Activated CD8-positive, alpha-beta T cell treated with anti-CD3 and anti-CD28 coated beads, Interleukin-2, amount 10 ng/mL, durations not matched to agents 7 days and 5 days (primary cell): ENCODE measurements at places on chromosomes 3 and 15. TPM values are rescaled to one million over a fixed set of nuclear protein-coding genes. Genes with fewer than 3 reads are reported as not detected.

The ACSBG1 gene
- 0.81 TPM for total RNA-seq

The CD86 gene
- 0.95 TPM for total RNA-seq

The PAK6 gene
- total RNA-seq, result 1.4 TPM

The CCNDBP1 gene
- total RNA-seq, result 58.0 TPM

The DPPA2 gene
- not detected for total RNA-seq

The COMMD2 gene
- total RNA-seq, result 35.1 TPM

The SRP14 gene
- total RNA-seq, result 178 TPM

The CLDN11 gene
- not detected for total RNA-seq

The CHRD gene
- not detected for total RNA-seq

The PARP9 gene
- total RNA-seq, result 118 TPM

The PRSS50 gene
- total RNA-seq, result not detected

The PATL2 gene
- total RNA-seq, result 29.6 TPM

The BTLA gene
- 22.3 TPM for total RNA-seq

The SOX14 gene
- not detected for total RNA-seq

The SRGAP3 gene
- 5.9 TPM for total RNA-seq

The PCYT1A gene
- total RNA-seq, result 53.2 TPM

The TTLL13 gene
- not detected for total RNA-seq

The CCR3 gene
- 0.37 TPM for total RNA-seq

The CAND2 gene
- 0.31 TPM for total RNA-seq

The ENTPD3 gene
- not detected for total RNA-seq

The LMAN1L gene
- total RNA-seq, result 0.47 TPM

The ETFA gene
- 108 TPM for total RNA-seq

The GOLGA8O gene
- total RNA-seq, result 20.0 TPM

The GPR149 gene
- not detected for total RNA-seq

The ADAMTS17 gene
- total RNA-seq, result 6.0 TPM

The KBTBD12 gene
- not detected for total RNA-seq

The PRR20G gene
- not detected for total RNA-seq

The BHLHE40 gene
- total RNA-seq, result 219 TPM

The CILP gene
- 0.08 TPM for total RNA-seq

The SCG5 gene
- 2.8 TPM for total RNA-seq

The LRTM1 gene
- not detected for total RNA-seq

The XCR1 gene
- not detected for total RNA-seq

The NPAP1 gene
- not detected for total RNA-seq

The HRG gene
- not detected for total RNA-seq

The RETNLB gene
- total RNA-seq, result not detected

The CALML4 gene
- 9.6 TPM for total RNA-seq

The ERICH6 gene
- 0.60 TPM for total RNA-seq

The NRROS gene
- 39.9 TPM for total RNA-seq

The AP3B2 gene
- not detected for total RNA-seq

The SYNPR gene
- not detected for total RNA-seq

The SNURF gene
- 6.2 TPM for total RNA-seq
